ENCODE measurements at places on chromosomes 5 and 9.
A peak's percentile ranks its signal among the peaks of the same experiment; 100 is the strongest.

GRCh38 chr5:99348597-99348996, 419.8 kb upstream of the CHD1 start:
- DNase-seq, result no peak

GRCh38 chr9:95250462-95251221, 66.9 kb downstream of the FANCC start:
- DNase-seq, result no peak

GRCh38 chr9:75150512-75150911, 62.2 kb downstream of the OSTF1 start:
- DNase-seq, result no peak

DNA sequence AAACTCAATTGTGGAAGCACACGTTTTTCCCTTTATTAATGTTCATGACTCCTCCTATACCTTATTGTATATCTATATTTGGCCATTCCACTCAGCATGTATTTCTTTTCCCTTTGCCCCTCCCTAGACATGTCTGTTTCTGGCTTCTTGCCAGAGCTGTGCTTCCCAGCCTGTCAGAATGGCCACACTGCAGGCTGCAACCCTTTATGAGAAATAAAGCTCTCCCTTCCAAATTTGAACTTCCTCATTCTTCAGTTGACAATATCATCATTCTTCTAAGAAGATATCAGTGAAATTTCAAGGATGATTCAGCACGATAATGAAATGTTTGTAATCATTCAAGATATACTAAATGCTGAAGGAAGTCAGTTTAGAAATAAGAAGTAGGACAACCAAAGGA, 107.6 kb upstream of the PRSS3 start:
- no peak for DNase-seq

DNA sequence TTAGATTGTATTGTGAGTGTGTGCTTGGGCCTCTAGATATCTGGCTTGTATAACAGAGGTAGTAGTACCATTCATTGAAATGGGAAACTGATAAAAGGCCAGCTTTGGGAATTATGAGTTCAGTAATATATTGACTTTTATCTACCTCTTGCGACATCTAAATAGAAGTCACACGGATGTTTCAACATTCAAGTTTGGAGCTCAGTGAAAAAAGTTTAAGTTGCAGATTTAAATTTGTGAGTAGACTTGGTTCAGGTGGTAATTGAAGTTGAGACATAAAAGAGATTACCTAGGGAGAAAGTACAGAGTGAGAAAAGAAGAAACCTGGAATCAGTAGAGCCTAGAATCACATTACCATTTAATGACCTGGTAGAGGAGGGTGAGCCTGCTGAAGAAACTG, 189.5 kb downstream of the FER start:
- DNase-seq, result no peak

DNA sequence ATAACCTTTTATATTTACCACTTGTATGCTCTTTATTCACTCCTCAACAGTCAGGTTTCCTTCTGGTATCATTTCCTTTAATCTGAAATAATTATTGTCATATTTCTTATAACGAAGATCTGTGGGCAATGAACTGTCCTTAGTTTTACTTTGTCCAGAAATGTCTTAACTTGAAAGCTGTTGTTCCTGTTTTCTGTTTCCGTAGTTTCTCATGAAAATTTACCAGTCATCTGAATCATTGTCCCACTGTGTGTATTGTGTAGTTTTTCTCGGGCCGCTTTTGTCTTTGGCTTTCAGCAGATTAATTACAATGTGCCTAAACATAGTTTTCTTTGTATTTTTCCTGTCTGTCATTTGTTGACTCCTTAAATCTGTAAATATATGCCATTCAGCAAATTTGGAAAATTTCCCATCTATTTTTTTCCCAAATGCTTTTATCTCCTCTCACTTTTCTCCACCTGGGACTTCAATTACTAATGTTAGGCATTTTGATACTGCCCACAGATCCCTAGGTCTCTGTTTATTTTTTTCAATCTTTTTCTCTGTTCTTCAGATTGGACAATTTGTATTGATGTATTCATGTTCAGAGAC, 74.9 kb downstream of the PDE8B start:
- DNase-seq, result no peak

DNA sequence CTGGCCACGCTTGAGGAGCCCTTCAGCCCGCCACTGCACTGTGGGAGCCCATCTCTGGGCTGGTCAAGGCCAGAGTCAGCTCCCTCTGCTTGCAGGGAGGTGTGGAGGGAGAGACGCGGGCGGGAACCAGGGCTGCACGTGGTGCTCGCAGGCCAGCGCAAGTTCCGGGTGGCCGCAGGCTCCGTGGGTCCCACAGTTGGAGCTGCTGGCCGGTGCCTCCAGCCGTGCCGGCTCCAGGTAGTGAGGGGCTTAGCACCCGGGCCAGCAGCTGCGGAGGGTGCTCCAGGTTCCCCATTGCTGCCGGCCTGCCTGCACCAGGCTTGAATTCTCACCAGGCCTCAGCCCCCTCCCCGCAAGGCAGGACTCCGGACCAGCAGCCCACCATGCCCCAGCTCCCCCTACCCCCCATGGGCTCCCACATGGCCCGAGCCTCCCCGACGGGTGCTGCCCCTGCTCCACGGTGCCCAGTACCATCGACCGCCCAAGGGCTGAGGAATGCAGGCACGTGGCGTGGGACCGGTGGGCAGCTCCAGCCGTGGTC, 192.8 kb upstream of the IZUMO3 start:
- no peak for DNase-seq

DNA sequence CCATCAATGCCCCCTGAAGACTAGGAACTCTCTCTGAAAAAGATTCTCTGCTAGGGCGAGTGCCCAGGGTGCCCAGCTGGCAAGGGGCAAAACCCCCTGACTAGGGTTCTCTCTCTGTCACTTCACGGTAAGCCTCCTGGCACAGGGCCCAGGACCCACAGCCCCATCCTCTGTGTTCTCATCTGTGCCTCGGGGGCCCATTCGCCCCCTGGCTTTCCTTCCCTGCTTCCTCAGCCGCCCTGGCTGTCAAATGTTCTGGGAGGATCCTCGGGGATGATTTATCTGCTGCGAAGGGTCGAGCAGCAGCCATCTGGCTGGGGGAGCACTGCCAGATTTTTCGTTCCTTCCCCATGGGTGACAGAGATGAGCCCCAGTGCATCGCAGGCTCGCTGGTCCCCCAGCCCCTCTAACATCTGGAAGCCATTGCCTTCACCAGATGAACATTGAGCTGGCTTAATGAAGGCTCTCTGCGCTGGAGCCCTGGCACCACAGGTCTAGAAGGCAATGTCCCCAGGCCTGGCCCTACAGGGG, 24.2 kb downstream of the HMCN2 start:
- no peak for DNase-seq

DNA sequence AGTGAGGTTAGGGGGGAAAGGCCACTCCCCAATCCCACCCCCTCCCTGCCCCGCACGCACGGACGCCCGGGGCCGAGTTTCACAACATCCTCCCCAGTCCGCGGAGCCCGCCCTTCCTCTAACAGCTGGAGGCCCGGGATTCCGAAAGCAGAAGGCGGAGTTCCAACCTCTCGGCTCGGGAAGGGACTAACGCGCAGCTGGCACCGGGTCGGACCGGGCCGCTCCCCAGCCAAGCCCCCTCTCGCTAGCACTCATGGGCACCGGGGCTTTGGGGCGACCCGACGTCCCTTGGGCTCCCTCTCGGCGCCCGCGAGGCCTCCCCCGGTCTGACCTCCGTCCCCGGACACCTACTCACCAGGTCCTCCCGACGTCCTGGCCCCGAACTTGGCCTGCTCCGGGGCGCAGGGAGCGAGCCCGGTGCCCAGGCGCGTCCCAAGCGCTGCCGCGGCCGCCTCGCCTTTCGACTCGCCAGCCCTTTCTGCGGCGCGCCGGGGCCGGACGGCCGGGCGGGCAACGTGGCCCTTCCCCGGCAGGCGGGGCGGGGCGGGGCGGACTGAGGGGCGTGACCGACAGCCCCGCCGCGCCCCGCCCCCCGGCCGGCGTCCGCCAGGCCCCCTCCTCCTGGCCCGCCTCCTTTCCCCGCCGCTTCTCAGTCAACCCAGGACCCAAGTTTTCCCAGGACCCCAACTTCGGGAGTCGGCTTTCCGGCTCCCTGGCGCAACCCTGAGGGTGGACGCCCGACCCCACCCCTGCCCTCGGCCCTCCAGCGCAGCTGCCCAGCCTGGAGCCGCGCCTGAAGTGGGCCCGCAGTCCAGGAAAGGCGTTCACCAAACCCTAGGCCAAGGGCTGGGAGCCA, at the start of gene MGAT1:
TSS of gene MGAT1 (minus strand) at position 482 of the 856 bp plus-strand sequence. CDS start 9,835 bp downstream, outside the sequence.
- DNase-seq, result peak; percentile 62

All from stimulated activated CD8-positive, alpha-beta memory T cell treated with anti-CD3 and anti-CD28 coated beads, Interleukin-4, amount 100 ng/mL, for 1 hour (primary cell).